ENCODE measurements at places on chromosomes 5 and 9.

- no peak for DNase-seq
These were observed 38.3 kb upstream of the TENT4A start for GRCh38 chr5:6674886-6675285.

- no peak for DNase-seq
These were observed 403.0 kb downstream of the ZNF608 start for GRCh38 chr5:124343451-124343867.

DNA sequence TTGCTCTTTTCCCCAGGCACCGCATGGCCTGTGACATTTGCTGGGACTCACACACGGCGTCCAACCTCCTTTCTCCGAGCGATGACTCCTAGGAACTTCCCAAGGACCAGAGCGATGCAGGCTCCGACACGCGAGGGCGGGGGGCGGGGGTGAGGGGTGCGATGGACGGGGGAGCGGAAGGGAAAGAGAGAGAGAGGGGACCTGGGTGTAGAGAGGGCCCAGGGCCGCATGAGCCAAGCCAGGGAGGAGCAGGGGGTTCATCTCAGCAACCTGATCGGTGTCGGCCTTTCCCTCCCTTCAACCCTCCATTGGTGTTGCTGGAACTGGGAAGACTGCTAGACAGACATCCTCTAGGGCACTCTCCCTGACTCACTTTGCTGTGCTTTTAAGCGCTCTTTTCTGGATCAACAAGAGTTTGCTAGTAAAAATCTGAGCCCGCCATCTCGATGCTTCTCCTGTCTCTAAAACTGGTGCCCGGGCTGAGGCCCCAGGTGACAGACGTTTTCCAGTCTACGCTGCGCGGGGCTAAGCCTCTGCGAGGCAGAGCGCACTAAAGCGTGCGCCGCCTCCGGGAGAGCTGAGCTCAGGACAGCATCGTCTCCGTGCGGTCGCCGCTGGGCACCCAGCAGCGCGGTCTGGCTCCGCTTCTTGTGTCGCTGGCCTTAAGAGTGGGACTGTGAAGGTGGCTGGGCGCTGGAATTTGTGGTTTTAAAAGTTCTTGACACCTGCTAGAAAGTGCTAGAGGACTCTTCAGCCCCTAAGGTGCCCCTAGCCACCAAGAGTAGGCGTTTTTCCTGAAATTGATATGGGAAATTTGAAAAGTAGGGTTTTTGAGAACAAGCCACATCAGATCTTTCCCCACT, 1.0 kb upstream of the TSLP start:
- no peak for DNase-seq

GRCh38 chr5:176802116-176802784, 8.1 kb upstream of the UNC5A start:
- no peak for DNase-seq

DNA sequence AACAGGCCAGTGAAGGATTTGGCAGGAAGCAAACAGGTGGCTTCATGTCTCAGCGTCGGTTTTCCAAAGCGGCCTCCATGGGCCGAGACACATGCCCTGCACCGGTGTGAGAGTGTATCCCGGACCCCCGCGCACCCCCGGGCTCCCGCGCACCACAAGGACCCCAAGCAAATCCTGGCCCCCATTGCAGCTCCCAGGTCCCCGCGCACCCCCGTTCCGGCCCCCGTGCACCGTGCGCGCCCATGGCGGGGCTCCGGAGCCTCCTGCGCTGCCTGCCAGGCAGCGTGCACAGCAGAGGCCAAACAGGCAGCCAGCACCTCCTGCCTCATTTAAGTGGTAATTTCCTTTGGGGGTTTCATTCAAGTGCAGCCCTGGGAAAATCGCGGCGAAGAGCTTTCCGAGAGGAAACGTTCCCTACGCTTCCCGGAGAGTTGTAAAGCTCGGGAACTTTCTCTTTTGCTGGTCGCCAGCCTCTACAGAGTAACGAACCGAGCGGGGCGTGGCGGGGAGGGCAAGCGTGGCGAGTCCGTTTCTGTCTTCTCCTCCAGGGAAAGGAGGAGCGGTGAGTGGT, 145.5 kb upstream of the SLC24A2 start:
- peak; percentile 67 for DNase-seq

DNA sequence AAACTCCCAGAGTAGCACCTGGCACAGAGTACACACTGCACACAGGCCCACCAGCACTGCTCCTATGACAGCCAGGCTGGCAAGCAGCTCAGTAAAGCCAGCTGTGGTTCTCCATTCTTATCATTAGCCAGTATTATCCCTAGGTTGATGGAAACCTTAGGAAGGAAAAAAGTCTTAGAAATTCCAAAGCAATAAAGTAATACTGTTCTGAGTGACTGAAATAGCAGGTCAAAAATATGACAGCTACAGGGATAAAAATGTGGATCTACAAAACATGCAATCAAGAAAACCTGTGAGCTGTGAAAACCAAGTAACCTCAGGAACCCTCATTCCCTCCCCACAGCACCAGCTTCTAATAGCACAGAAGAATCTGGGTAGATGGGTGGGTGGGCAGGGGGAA, 403.5 kb downstream of the SPOCK1 start:
- DNase-seq: no peak

- DNase-seq: no peak
These were observed 49.1 kb downstream of the PTCD2 start for GRCh38 chr5:72369301-72369700.

- no peak for DNase-seq
These were observed 269.5 kb downstream of the GABRB2 start for GRCh38 chr5:161277011-161277410.

DNA sequence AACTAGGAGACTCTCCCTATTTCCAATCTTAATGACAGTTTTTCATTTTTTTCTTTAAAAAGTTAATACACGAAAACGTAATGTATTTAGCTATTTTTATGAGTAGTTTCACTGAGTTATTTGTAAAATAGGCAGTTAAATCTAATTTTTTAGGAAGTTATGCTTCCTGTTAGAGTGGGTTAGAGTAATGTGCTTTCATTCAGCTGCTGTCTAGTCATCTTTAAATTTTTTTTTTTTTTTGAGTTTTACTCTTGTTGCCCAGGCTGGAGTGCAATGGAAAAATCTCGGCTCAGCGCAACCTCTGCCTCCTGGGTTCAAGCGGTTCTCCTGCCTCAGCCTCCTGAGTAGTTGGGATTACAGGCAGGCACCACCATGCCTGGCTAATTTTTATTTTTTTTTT, 34.0 kb downstream of the CDC42SE2 start:
- no peak for DNase-seq
